ENCODE measurements at places on chromosomes 3 and 15.

DNA sequence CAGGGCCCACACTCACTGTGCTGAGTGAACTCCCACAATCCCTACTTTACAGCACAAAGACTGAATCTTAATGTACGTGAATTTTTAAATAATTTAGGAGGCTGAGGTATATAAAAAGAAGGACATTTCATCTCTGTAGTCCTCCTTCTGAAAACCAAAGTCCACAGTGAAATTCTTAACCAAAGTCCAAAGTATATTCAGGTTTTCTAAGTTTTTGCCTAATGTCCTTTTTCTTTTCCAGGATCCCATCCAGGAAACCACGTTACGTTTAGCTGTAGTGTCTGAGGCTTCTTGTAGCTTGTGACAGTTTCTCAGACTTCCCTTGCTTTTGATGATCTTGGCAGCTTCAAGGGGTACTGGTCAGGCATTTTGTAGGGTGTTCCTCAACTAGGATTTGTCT, 44.5 kb downstream of the SCAP start:
- peaks cover 2% of the 10 kb centered on the region for H3K4me1 ChIP-seq
- H3K27ac ChIP-seq: no peak overlapping the region

DNA sequence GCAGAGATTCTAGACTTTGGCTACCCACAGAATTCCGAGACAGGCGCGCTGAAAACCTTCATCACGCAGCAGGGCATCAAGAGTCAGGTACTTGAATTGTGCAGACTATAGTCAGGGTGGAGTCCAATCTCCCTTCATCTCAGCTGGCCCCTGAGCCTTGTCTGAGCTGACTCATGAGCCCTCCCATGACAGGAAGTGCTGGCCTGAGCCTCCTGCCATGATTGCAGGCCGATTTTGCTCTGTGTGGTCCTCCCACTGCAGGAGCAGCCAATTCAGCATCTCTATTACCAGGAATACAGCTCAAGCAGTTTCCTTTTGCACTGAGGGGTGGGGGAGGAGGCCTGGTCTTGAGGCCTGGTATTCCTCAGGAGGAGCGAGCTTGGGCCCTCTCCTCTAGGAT, 5.5 kb downstream of the AP2M1 start:
- H3K27ac ChIP-seq: no peak overlapping the region
- H3K4me3 ChIP-seq: no peak overlapping the region
- H3K36me3 ChIP-seq: peaks cover 38% of the 10 kb centered on the region
- no peaks in the 10 kb centered on the region for H3K27me3 ChIP-seq

DNA sequence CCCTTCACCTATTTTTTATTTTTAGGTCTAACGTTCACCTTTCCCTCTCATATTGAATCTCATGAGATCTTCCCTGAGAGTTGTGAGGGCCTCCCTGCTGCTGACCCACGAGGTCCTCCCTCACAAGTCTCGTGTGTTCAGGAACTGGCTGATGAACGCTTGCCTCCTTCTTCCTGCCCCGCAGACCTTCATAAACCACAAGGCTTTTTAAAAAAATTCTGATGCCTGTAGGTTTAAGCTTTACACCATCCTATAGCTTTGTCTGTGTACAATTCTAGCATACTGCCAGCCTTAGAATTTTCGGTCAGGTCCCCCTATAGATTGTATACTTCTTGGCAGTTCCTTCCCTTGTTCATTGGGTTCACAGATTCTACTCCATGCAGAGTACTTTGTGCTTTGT, 50.5 kb downstream of the CHST2 start:
- H3K27ac ChIP-seq: peak overlapping the region; percentile 82
- H3K4me3 ChIP-seq: no peak overlapping the region
- H3K27me3 ChIP-seq: peaks cover 5% of the 10 kb centered on the region
- DNase-seq: no peak

- no peak overlapping the region for H3K27ac ChIP-seq
- H3K36me3 ChIP-seq: no peaks in the 10 kb centered on the region
- H3K4me1 ChIP-seq: no peaks in the 10 kb centered on the region
- no peak overlapping the region for H3K4me3 ChIP-seq
Measured at GRCh38 chr3:74564560-74564959, 49.9 kb downstream of the CNTN3 start.

DNA sequence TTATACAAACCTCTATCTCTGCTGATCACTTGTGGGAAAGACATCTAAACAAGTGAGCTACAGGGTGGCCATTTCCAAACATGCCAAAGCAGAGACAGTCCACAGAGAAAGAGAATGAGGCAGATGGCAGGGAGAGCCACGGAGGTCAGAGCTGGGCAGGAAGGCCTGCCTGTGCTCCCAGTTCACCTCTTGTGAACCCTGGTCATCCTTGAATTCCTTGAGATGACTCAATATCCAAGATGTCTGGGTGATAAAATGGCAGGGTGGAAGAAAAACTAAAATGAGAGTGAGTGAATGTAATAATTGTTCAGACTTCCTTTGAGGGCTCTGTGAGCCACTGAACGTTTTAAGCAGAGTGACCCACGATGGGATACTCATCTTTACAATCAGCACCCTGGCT, 104.8 kb downstream of the PLCH1 start:
- peaks cover 1% of the 10 kb centered on the region for H3K4me1 ChIP-seq
- H3K36me3 ChIP-seq: no peaks in the 10 kb centered on the region
- no peak overlapping the region for H3K27ac ChIP-seq

- H3K4me3 ChIP-seq: no peak overlapping the region
- H3K4me1 ChIP-seq: peaks cover 24% of the 10 kb centered on the region
- DNase-seq: no peak
- peaks cover 3% of the 10 kb centered on the region for H3K36me3 ChIP-seq
Measured at GRCh38 chr15:98694161-98694560, 45.8 kb downstream of the IGF1R start.

DNA sequence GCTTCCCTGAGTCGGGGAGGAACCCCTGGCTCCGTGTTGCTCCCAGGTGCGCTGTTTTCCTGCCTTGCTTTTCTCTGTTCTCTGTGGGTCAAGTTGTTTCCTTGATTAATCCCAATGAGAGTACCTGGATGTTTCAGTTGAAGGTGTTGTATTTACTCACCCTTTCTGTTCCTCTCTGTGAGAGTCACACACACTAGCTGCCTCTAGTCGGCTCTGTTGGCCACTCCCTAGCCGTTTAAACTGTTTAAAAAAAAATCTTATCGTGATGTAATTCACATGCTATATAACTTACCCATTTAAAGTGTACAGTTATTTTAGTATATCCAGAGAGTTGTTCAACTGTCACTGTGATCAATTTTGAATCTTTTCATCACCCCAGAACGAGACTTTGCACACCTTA, 74.0 kb downstream of the AKAP13 start:
- H3K27ac ChIP-seq: no peak overlapping the region
- peaks cover 6% of the 10 kb centered on the region for H3K4me1 ChIP-seq
- no peak overlapping the region for H3K4me3 ChIP-seq
- H3K36me3 ChIP-seq: peaks cover 30% of the 10 kb centered on the region
- no peaks in the 10 kb centered on the region for H3K27me3 ChIP-seq
- no peak for DNase-seq

GRCh38 chr15:99106417-99107220, 1.7 kb downstream of the SYNM start:
- no peaks in the 10 kb centered on the region for H3K36me3 ChIP-seq
- H3K4me1 ChIP-seq: no peaks in the 10 kb centered on the region
- no peak overlapping the region for H3K27ac ChIP-seq
- peaks cover 65% of the 10 kb centered on the region for H3K27me3 ChIP-seq
- DNase-seq: no peak
- H3K4me3 ChIP-seq: peak overlapping the region; percentile 15

DNA sequence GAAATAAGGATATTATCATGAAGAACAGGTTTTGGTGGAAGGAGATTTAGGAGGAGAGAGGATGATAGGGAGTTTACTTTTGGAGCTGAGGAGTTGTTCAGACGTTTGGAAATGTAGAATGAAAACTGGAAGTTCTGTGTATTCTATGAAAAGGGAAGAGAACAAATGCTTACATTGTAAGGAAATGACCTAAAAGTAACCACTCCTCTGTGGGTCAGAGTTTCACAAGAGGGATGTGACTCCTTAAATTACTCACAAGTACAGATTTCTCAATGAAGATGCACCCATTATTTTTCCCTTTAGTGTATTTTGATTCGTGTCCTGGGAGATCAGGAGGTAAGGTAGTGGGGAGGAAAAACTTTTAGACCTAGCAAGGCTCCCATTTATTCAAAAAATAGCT, 4.0 kb downstream of the RNF13 start:
- H3K27me3 ChIP-seq: no peaks in the 10 kb centered on the region
- H3K4me1 ChIP-seq: peaks cover 29% of the 10 kb centered on the region
- H3K27ac ChIP-seq: no peak overlapping the region
- DNase-seq: no peak

DNA sequence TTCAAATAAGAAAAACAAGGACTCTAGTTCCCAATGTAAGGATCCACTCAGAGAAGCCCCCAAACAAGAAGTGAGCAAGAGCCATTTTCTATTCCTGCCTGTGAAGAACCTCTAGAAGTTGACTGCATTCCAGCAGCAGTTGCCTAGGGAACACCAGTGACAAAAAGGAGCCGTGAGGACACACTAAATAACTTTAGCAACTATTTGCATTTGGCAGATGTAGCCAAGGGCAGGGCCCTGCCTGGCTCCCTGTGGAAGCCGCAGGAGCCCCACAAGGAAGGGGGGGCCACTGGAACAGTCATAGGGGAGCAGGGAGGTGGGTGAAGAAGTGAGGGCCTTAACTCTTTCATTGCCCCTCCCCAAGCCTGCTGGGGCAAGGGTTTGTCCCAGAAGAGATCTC, 470.2 kb upstream of the PROK2 start:
- peak overlapping the region; percentile 43 for H3K27ac ChIP-seq
- no peak overlapping the region for H3K4me3 ChIP-seq
- H3K36me3 ChIP-seq: no peaks in the 10 kb centered on the region
- peaks cover 23% of the 10 kb centered on the region for H3K4me1 ChIP-seq

- H3K4me3 ChIP-seq: no peak overlapping the region
- no peaks in the 10 kb centered on the region for H3K4me1 ChIP-seq
- H3K36me3 ChIP-seq: no peaks in the 10 kb centered on the region
- H3K27ac ChIP-seq: no peak overlapping the region
- DNase-seq: no peak
Measured at GRCh38 chr3:20013396-20013795, 1.3 kb upstream of the PP2D1 start.

GRCh38 chr3:44468572-44469520, 8.6 kb downstream of the ZNF445 start:
- DNase-seq: no peak
- no peaks in the 10 kb centered on the region for H3K27me3 ChIP-seq
- H3K36me3 ChIP-seq: peaks cover 16% of the 10 kb centered on the region
- no peak overlapping the region for H3K4me3 ChIP-seq

GRCh38 chr3:98777801-98778220, 14.7 kb downstream of the ST3GAL6 start:
- no peaks in the 10 kb centered on the region for H3K27me3 ChIP-seq
- peaks cover 2% of the 10 kb centered on the region for H3K36me3 ChIP-seq
- no peak overlapping the region for H3K27ac ChIP-seq
- no peak for DNase-seq
- H3K4me1 ChIP-seq: peaks cover 5% of the 10 kb centered on the region

GRCh38 chr15:79682851-79683288, 213.9 kb downstream of the MTHFS start:
- H3K27me3 ChIP-seq: peaks cover 8% of the 10 kb centered on the region
- no peak overlapping the region for H3K27ac ChIP-seq
- no peaks in the 10 kb centered on the region for H3K36me3 ChIP-seq
- H3K4me1 ChIP-seq: peaks cover 21% of the 10 kb centered on the region
- no peak for DNase-seq

DNA sequence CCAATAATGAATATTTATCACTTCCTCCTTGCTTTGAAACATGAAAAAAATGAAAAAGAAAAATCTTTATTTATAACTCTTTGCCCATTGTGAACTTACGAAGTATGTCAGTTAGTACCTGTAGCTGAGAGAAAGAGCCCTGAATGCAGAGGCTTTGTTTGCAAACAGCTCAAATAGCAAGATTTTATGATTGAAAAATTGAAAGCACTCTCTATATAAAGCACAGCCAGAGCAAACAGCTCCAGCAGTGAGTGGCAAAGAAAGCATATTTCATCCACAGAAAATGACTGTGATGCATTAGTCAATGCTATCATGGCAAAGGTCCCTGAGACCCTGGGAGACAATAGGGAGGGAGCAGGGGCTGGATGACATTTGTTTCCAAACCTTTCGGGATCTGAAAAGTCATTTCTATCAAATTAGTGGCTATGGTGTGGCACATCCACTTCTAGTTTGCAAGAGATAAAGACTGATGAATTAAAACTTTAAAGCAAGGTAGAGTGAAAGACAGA, 576.1 kb downstream of the OTOL1 start:
- no peak overlapping the region for H3K4me3 ChIP-seq
- no peak overlapping the region for H3K27ac ChIP-seq
- H3K4me1 ChIP-seq: peaks cover 2% of the 10 kb centered on the region

- peaks cover 20% of the 10 kb centered on the region for H3K4me1 ChIP-seq
- peaks cover 12% of the 10 kb centered on the region for H3K36me3 ChIP-seq
- DNase-seq: no peak
- H3K4me3 ChIP-seq: no peak overlapping the region
- H3K27me3 ChIP-seq: no peaks in the 10 kb centered on the region
Measured at GRCh38 chr15:72502220-72502809, 28.2 kb downstream of the ARIH1 start.

GRCh38 chr3:99957151-99957796, 139.6 kb downstream of the CMSS1 start:
- H3K27me3 ChIP-seq: no peaks in the 10 kb centered on the region
- DNase-seq: no peak
- H3K4me1 ChIP-seq: peaks cover 17% of the 10 kb centered on the region
- no peaks in the 10 kb centered on the region for H3K36me3 ChIP-seq
- H3K27ac ChIP-seq: no peak overlapping the region

GRCh38 chr3:120503727-120504616, 53.2 kb upstream of the FSTL1 start:
- peaks cover 22% of the 10 kb centered on the region for H3K4me1 ChIP-seq
- no peak overlapping the region for H3K27ac ChIP-seq
- no peaks in the 10 kb centered on the region for H3K27me3 ChIP-seq
- no peak overlapping the region for H3K4me3 ChIP-seq

GRCh38 chr15:47136236-47136635, 581.1 kb upstream of the SEMA6D start:
- no peak overlapping the region for H3K27ac ChIP-seq
- no peaks in the 10 kb centered on the region for H3K27me3 ChIP-seq
- no peak for DNase-seq
- no peak overlapping the region for H3K4me3 ChIP-seq

- no peak overlapping the region for H3K4me3 ChIP-seq
- peaks cover 25% of the 10 kb centered on the region for H3K4me1 ChIP-seq
- H3K27ac ChIP-seq: no peak overlapping the region
- H3K36me3 ChIP-seq: no peaks in the 10 kb centered on the region
Measured at GRCh38 chr3:173588556-173588955, 191.0 kb downstream of the NLGN1 start.

DNA sequence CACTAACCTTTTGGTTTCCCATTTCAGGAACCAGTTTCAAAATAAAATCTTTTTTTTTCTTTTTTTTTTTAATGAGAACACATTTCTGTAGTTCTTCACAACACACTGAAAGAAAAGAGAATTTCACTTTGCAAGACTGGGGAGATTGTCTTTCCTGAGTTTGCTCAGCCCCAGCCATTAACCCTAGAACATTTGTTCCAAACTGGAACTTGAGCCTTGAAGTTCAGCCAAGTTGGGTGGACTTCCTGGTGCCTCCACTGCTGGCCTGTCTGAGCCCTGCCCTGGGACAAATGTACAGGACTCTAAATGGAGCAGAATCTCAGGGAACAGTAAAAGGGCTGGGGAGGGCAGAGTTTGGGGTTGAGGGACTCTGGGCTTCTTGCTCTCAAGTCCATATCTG, 196.4 kb upstream of the LPP start:
- H3K4me3 ChIP-seq: no peak overlapping the region
- H3K27me3 ChIP-seq: peaks cover 1% of the 10 kb centered on the region
- no peak overlapping the region for H3K27ac ChIP-seq
- no peaks in the 10 kb centered on the region for H3K4me1 ChIP-seq
- DNase-seq: no peak

All from mesothelial cell of epicardium (in vitro differentiated cells).